BJ (cell line): ENCODE measurements at places on chromosomes 1 and 21.

DNA sequence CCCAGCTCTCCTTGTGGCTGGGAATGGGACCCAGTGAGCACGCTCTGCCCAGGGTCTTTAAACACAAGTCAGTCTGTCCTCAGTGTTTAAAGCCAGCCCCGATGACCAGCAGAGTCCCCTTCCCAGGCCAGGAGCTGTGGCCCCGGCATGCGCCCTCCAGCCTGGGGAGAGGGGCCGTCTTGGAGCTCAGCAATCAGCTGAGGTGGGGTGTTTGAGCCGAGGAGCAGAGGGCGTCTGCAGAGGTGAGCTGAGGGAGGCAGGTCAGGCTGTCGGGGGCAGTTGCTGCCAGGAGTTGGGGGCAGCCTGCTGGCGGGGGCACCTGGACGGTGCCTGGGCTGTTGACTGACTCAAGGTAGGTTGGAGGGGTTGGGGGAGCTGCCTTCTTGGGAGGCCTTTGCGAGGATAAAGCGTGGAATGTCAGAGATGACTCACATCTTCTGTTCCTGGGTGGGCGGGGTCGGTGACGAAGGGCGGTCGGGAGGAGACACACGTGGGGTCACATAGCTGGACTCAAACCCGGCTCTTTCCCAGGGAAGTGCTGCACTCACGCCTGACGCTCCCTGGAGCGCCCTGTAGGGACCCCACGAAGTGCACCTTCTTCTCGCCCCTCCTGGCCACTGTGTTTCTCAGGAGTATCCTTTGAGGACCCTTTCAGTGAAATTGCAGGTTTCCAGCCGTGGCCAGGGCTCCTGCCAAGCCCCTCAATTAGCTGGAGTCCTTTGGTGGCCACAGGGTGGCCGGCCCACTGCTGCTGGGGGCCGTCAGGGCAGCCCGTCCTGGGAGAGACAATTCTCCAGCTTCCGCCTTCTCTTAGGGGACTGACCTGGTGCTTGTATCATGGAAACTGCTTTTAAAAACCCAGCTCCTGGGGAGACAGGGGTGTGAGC lies 86.2 kb downstream of the SIK1 start:
- no peak for DNase-seq

DNA sequence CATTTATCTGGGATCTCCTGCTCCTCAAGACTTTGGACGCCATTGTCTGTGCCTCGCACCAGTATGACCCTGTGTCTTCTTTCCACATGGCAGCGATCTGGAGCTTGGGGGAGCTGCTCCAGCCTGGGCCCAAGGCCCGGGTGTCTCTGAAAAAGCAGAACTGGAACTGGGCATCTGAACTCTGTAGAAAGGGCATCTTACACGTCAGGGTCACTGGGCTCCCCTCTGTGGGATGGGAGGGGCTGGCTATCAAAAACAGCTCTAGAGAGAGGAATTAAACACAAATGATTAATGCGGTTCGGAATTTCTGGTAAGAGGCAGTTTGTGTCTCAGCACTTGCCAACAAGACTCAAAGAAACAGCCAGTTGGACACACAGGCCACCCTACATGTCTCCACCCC lies 16.1 kb downstream of the FCRL1 start:
- DNase-seq = no peak

DNA sequence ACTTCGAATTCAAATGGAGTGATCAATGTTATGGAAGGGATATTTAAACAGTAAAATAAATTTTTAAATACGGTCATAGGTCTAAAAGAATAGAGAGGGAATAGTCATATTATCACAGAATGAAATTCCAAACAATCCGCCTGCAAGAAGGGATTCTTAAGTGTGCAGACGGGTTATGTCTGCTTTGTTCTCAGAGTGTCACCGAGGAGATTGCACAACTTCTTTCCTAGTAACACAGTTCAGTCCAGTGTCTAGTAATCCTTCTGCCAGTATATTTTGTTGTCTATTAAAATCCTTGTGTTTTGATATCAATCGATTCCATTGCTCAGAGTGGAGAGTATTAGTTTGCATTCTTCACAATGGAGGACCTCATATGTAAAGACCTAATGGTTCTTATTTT lies 48.4 kb downstream of the LRRC53 start:
- DNase-seq = no peak

DNA sequence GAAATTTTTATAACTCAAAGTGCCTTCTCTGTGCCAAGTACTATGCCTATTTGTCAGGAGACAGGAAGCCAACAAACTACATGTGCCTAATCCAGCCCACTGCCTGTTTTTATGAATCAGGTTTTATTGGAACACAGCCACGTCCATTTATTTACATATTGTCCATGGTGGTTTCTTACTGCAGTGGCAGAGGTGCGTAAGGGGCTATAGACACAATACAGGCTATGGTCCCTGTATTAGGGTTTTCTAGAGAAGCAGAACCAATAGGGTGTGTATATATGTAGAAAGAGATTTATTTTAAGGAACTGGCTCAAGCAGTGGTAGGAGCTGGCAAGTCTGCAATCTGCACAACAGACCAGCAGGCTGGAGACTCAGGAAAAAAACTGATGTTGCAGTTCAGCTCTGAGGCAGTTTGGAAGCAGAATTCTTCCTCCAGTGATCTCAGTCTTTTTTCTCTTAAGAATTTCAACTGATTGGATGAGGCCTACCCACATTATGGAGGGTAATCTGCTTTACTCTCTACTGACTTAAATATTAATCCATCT lies 15.4 kb downstream of the PPIE start:
- no peak for DNase-seq

DNA sequence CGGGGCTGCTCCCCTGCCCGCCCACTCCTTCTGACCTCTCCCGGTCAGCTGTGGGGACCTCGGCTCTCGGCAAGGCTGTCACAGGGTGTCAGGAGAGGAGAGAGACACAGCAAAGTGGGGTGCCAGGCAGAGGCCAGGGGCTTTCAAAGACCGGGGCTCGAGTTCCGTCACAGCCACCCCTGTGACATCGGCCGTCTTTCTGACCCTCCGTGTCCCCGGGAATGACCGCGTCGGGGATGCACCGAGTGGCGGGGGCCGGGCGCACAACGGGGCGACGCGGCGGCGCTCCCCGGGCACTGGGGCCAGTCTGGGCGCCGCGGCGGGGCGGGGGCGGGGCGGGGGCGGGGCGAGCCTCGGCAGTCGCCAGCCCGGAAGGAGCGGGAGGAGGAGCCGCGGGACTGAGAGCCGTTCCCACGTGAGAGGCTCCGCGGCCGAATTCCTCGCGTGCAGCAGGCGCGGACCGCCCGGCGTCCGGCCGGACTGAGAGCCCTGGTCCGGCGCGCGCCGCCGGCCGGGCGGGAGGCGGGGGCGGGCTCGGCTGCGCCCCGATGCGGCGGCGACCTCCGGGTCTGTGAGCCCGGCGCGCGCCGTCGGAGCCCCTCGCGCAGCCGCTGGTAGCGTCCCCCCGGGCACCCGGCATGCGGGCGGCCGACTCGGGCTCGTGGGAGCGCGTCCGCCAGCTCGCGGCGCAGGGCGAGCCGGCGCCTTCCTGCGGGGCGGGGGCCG lies 229.7 kb upstream of the TMEM51 start:
- DNase-seq = no peak

DNA sequence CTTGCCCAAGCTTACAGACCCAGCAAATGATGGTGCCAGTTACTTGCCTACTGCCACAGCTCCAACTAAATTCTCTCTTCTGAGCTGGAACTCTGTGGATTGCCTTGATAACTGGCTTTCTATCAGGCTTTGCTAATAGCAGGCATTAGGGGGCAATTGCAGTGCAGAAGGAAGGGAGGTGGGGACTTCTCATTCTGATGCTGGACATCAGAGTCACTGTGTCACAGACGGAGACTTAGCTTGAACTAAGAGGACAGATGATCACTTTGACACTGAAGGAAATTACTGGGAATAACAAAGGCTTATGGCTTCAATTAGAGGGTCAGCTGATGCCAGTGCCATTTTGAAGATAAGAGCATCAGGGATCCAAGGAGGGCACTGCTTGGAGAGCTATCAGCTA lies 114.5 kb downstream of the DDX20 start:
- no peak for DNase-seq

- no peak for DNase-seq
These were observed 334.1 kb upstream of the B3GALT2 start for GRCh38 chr1:193520472-193520871.

DNA sequence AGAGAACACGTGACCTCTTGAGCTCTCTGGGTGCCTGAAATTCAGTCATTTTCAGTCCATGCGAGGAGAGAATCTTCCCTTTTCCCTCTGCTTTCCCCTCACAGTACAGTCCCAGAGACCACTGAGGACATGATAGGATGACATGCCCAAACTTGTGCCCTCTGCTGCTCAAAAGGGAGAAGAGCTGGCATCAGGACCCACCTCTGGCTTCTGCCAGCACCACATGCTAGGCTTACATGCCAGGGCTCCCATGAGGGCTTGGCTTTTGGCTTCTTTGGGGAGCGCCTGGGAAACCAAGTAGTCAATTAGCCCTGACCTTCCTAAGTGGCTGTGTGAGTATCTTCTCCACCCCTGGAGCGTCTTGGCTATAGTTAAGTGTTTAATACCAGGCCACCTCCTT lies 13.8 kb upstream of the KCNQ4 start:
- DNase-seq = no peak

GRCh38 chr1:192158181-192158580 lies at the start of gene RGS18:
RGS18 (plus strand) TSS chr1:192158462; CDS start chr1:192158638, 176 bp downstream.
- DNase-seq = no peak

DNA sequence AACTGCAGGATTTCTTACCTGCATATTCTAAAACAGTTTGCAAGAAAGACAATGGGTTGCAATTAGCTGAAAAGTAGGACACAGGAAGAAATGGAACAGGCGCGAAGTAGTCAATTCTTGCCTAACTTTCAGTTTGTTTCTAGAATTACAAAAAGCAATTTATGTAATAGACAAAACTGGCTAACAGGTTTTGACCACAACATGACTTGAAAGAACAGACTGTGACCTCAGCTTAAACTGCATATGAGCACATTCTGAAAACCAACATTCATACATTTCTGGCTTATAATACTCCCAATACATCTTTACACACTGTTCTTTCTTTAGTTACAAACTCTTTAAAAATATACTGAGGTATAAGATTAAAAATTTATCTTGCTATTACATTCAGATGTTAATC lies 405.9 kb upstream of the B3GALT2 start:
- no peak for DNase-seq

DNA sequence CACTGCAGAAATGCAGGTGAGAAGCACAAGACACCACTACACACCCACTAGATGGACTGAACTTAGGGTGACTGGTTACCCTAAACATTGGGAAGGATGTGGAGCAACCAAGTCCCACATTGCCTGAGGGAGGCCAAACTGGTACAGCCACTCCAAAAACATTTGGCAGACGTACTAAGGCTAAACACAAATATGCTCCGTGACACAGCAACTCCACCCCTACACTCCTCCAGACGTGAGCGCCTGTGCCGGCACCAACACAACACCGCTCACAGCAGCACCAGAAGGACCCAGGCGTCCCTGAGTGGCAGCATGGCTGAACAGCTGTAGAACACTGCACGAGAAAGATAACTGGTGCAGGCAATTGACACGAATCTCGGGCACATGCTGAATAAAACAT lies 14.7 kb downstream of the PTTG1IP start:
- DNase-seq = no peak

DNA sequence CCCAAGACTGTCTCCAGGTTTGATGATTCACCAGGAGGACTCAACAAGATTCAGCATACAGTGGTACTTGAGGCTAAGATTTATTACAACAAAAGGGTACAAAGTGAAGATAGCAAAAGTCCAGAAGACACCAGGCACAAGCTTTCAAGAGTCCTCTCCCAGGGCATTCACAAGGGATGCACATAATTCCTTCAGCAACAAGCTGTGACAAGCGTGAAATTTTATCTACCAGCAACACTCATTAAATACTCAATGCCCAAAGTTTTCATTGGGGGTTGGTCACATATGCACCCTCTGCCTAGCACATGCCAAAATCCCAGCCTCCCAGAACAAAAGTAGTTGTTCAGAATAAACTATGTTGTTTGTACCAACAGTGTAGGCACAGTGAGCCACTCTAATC lies 62.3 kb downstream of the PRKACB start:
- DNase-seq = no peak

- no peak for DNase-seq
These were observed 1067.0 kb downstream of the ADGRL2 start for GRCh38 chr1:82867781-82868180.

DNA sequence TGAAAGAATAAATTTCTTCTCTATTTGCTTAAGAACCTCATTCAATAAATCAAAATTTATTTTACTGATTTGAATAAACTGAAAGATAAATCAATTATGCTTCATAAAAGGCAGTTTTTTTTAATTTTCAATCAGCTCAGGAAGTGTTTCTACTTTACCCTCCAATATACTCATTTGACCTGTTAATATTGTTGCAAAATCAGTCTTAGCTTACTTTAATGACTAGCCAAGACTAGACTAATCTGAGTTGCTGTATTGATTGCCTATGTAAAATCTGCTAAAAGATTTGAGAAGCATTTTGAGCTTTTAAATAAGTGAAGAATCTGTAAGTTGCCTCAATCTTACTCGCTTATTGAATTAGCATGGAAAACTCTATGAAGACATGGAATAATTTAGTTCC lies 179.1 kb upstream of the LYPLAL1 start:
- DNase-seq = no peak

GRCh38 chr1:25433389-25434186 lies 2.9 kb downstream of the MACO1 start:
- DNase-seq = no peak

- peak; percentile 3 for DNase-seq
These were observed 87.0 kb downstream of the GPR52 start for GRCh38 chr1:174534789-174535188.

- DNase-seq = no peak
These were observed 66.8 kb downstream of the SLC27A3 start for GRCh38 chr1:153842006-153842471.

DNA sequence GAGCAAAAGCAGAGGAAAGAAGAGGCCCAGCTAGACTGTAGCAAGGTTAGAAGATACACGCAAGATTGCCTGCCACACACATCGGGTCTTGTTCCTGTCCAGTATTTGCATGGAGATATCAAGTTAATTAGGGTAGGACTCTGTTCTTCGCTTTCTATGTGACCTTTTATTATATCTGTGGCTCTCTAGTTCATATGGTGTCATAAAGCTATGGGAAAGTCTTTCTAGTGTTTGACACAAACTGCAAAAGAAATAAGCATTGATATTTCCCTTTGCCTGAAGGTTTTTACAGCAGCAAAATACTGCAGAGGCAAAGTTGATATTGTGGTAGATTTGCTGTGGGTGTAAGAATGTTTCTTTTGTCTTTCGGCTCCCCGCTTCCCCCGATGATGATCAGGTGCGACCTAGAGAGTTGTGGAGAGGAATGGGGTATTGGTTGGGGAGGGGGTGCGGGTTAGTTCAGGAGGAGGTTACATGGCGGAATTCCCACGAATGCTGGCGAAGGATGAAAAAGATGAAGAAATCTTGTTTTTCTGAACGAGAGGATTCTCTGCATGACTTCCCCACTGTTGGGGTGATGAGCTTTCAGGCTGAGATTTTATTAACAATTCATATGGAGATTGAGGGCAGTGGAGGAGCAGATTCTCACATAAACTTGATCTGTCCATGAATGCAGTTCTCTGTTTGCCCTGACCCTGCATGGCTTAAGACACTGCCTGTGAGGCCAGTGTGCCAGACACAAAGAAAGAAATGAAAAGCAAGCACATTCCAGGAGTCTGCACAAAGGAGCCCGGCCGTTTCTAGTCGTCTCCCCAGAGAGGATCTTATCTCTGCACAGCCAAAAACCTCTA lies 550.2 kb downstream of the USP25 start:
- peak; percentile 8 for DNase-seq

- DNase-seq = no peak
These were observed 12.6 kb downstream of the MAP7D1 start for GRCh38 chr1:36168514-36168913.
